KG1 (cell line): ENCODE measurements at places on chromosomes 12 and 14.

DNA sequence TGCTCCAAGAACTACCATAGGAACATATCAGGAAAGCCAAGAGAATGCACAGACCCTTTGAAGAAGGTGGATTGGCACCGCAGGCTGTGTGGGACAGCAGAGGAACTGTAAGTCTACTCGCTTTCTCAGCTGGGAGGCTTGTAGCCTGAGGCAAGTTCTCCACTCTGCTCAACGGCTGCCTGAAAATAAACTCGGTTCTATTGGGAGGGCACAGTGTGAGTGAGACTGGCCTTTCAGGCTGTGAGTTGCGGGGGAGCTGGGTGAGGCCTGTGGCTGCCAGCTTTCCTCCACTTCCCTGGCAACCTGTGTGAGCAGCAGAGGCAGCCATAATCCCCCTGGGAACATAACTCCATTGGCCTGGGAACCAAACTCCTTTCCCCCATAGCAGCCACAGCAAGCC is 132.1 kb downstream of the ANKS1B start:
- DNase-seq: no peak

DNA sequence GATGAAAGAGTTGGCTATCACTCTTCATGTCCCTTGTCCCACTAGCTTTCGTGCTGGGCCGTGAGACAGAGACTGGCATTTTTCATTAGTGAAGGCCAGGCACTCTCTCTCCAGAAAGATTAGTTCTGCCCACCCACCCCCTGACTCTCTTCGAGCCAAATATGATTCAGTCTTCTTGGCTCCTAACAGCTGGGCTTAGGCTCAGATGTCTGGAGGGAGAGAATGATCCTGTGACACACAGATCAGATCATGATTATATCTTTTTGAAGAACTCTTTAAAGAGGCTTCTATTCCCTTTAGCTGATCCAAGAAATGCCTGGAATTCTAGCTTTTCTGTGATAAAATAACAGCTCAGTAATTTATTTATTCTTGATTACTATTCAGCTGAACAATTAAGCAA is 5.2 kb upstream of the GNG2 start:
- DNase-seq: no peak

DNA sequence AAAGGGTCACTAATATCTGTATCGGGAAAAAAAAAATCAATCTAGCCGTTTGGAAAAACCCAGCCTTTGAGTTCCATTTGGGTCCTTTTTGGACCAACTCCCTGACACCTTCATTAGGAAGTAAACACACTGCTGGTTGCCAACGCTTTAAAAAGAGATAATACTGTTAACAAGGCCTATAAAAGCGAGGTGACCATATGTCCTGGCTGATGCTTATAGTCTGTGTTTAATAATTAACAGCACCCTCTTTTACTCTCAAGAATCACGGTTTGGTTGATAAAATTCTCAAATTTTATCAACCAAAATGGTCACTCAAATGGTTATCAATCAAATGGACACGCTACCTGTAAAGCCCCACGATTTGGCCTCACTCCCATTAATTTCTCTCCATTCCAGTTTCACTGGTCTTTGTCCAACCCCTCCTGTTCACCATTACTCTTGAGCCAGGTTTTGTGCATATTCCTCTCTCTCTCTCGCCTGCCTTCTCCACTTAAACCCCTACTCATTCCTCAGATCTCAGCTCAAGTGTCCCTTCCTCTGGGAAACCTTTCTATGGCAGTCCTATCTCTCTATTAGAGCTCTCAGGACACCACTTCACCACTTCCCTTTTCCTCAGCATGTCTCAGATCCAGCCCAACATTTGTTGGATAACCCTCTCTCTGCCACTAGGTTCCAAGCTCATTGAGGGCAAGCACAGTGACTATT is 9.5 kb downstream of the BTG1 start:
- DNase-seq: no peak

DNA sequence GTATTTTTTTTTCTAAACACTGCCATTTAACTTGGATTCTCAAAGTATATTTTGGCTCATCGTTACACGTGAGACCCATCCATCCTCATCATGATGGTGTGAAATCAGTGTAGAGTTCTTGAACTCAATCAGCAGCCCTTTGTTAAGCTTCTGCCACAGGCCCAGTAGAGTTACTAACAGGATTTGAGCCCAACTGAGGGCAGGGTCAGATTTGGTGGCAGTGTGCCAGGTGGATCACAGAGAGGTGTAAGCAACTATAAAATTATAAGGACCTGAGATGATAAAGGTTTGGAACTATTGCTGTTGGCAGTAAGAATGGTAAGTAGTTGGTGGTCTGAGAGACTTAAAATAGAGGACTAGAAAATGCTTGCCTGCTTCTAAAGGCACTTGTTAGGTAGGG is 72.8 kb downstream of the RASSF8 start:
- DNase-seq: no peak

GRCh38 chr12:4432878-4433744 is 12.5 kb downstream of the FGF6 start:
- no peak for DNase-seq

- no peak for DNase-seq
Observed at GRCh38 chr12:110928700-110929099, 8.3 kb upstream of the MYL2 start.

GRCh38 chr12:4817880-4818279 is 91.8 kb upstream of the KCNA1 start:
- DNase-seq: no peak

DNA sequence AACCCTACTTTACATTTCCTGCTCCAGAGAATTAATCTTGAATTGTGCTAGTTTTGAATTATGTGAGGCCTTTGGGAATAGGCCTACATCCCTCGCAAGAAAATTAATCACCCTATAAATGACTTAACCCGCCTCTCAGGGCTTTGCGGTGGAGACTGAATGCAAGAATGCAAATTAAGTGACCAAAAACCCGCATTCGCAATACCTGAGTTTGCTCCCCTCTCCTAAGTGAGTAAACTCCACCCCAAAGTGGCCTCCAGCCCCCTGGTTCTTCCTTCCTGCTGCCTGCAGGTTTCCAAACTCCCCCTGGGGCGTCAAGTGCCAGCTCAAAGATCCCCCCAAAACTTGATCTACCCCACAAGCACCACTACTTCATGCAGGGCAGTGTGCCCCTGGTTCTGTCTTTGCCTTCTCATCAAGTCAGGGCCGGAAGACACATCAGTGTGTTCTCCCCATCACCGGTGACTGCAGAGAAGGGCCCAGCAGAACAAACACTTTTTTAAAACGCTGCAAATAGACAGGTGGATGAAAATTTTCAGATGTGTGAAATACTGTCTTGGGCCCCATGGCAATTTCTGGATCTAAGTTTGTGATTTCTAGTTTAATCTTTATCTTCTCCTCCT is 644.7 kb downstream of the VRK1 start:
- DNase-seq: no peak

DNA sequence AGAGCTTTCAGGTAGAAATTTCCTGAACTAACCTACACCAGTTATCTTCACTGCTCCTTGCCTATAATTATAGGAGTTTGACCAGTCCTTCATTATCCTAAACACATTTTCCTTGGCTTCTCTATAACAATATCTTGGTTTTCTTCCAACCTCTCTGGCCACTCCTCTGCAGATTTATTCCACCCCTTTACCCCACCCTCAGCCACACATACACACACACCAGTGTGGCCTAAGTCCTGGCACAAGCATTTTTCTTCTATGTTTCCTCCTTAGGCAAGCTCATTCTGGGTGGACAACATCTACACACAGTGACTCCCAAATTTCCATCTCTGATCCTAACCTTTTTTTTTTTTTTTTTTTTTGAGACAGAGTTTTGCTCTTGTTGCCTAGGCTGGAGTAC is 25.1 kb downstream of the CDK17 start:
- DNase-seq: no peak

- DNase-seq: no peak
Observed at GRCh38 chr12:58425481-58426392, 484.4 kb downstream of the ATP23 start.
